ENCODE measurements at places on chromosomes 6 and 20. TPM values are rescaled to one million over a fixed set of nuclear protein-coding genes. Genes with fewer than 3 reads are reported as not detected.

Gene LPIN3
- total RNA-seq, result 0.68 TPM

Gene ULBP3
- total RNA-seq, result 2.2 TPM

Gene MTCH1
- 131 TPM for total RNA-seq

Gene TRIM15
- total RNA-seq, result not detected

Gene TRIM10
- total RNA-seq, result 0.08 TPM

Gene PHACTR3
- not detected for total RNA-seq

Gene AURKA
- total RNA-seq, result 91.9 TPM

Gene SNAP91
- total RNA-seq, result not detected

Gene DNAH8
- 0.03 TPM for total RNA-seq

Gene NKX2-2
- not detected for total RNA-seq

Gene METTL24
- not detected for total RNA-seq

Gene C4A
- total RNA-seq, result 5.7 TPM

Gene JPH2
- total RNA-seq, result 0.05 TPM

Gene B3GAT2
- total RNA-seq, result 0.05 TPM

Gene RSPH3
- 3.7 TPM for total RNA-seq

Gene TFAP2D
- total RNA-seq, result not detected

Gene SSTR4
- not detected for total RNA-seq

Gene C20orf96
- 6.0 TPM for total RNA-seq

Gene TNFRSF21
- total RNA-seq, result not detected

Gene PSORS1C1
- not detected for total RNA-seq

Gene PPT2
- total RNA-seq, result 8.3 TPM

Gene BTBD3
- 1.2 TPM for total RNA-seq

Gene TNFRSF6B
- not detected for total RNA-seq

Gene GLP1R
- not detected for total RNA-seq

Gene GSS
- total RNA-seq, result 60.0 TPM

Gene FRS3
- total RNA-seq, result 4.2 TPM

Gene ADGB
- not detected for total RNA-seq

Gene ADGRF5
- total RNA-seq, result not detected

Gene CTAGE9
- not detected for total RNA-seq

Gene TMC2
- not detected for total RNA-seq

Gene ULBP1
- 2.3 TPM for total RNA-seq

Gene COL9A3
- total RNA-seq, result not detected

Gene BANF2
- not detected for total RNA-seq

Gene BFSP1
- total RNA-seq, result 3.2 TPM

Gene KIF6
- not detected for total RNA-seq

Gene DNAAF9
- 3.5 TPM for total RNA-seq

Gene CRIP3
- 0.88 TPM for total RNA-seq

Gene PPP2R5D
- total RNA-seq, result 56.8 TPM

Gene UTRN
- total RNA-seq, result 140 TPM

Gene GFRA4
- not detected for total RNA-seq

Gene SLC4A11
- 1.8 TPM for total RNA-seq

Gene CTCFL
- not detected for total RNA-seq

Gene MEI4
- total RNA-seq, result not detected

Gene ADAM33
- total RNA-seq, result not detected

Gene EYA4
- not detected for total RNA-seq

Gene NOTCH4
- 0.60 TPM for total RNA-seq

Gene ZNF451
- total RNA-seq, result 55.9 TPM

Gene PDSS2
- total RNA-seq, result 11.5 TPM

Gene ZSCAN23
- 0.45 TPM for total RNA-seq

Gene PHACTR1
- 0.33 TPM for total RNA-seq

Gene DDRGK1
- total RNA-seq, result 68.3 TPM

Gene SLC22A23
- 0.75 TPM for total RNA-seq

Gene PRPH2
- total RNA-seq, result not detected
